ENCODE measurements at places on chromosomes 4 and X. TPM values are rescaled to one million over a fixed set of nuclear protein-coding genes. Genes with fewer than 3 reads are reported as not detected.

NLGN4X gene
- 0.08 TPM for total RNA-seq

MCUB gene
- total RNA-seq, result 98.1 TPM

XPNPEP2 gene
- total RNA-seq, result 0.16 TPM

PTCHD1 gene
- not detected for total RNA-seq

GRCh38 chr4:56388306-56388705 is 1.0 kb upstream of the AASDH start:
- no peak for DNase-seq

- no peak for DNase-seq
Observed at GRCh38 chr4:107034996-107035818, 906 bp downstream of the DKK2 start.

DNA sequence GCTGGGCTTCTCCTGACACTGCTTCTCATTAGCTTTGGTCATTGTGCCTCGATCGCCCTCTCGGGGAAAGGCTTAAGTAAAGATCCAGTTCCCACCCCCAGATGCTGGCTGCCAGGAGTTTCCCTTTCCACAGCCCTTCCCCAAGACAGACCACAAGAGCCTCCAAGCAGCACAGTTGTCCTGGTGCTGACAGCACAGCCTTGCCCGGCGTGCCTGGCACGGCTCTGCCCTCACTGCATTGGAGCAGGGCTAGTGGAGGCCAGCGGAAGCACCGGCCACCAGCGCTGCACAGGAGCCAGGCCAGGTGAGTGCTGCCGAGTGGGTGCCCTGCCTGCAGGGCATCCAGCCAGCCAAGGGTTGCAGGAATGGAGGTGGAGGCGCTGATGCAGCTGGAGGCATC is 9.7 kb upstream of the MSANTD1 start:
- DNase-seq, result no peak

DNA sequence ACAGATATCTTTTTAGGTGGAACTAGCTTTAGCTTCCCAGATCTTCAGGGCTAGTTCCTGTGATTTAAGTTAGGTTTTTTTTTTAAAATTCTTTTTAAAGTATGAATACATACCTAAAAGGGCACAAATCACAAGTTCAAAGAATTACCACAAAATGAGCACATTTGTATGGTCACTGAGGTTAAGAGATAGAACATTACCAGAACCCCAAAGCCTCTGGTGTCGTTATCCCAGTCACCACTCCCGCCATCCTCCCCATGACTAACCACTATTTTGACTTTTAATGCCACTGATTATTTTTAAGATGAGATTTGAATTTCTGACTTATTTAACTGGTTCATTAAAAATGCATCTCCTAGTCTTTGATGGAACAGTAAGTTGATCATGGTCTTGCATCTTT is 5.4 kb downstream of the PGK1 start:
- DNase-seq, result no peak

DNA sequence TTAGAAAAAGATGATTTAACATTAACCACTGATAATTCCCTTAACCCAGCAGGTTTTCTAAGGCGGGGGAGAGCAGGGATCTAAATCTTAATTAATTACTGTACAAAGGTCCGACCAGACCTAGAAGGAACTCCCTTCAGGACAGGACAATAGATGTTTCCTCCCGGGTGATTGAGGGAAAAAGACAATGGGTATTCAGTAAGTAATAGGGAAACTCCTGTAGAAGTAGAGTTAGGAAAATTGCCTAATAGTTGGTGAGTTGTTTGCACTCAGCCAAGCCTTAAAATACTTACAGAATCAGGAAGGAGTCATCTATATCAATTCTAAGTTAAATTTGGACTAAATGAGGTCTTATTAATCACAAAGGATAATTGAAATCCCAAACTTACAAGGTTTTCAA is 5.8 kb upstream of the SRD5A3 start:
- no peak for DNase-seq

DNA sequence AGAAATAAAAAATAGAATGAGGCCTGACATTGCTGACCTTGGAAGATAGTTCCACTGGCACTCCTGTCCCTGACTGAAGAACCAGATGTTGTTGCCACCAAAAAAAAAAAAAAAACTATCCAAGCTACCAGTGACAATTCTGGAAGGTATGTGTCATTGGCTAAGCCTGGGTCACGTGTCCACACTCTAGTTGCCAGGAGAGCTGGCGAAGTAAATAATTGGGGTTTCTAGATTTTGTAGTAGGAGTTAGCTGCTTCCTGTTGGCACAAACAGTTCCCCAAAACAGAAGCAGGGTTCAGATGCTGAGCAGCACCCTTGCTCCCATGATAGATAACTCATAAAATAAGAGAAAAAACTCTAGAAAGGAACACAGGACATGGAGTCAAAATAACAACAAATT is 20.5 kb downstream of the MND1 start:
- DNase-seq, result no peak

DNA sequence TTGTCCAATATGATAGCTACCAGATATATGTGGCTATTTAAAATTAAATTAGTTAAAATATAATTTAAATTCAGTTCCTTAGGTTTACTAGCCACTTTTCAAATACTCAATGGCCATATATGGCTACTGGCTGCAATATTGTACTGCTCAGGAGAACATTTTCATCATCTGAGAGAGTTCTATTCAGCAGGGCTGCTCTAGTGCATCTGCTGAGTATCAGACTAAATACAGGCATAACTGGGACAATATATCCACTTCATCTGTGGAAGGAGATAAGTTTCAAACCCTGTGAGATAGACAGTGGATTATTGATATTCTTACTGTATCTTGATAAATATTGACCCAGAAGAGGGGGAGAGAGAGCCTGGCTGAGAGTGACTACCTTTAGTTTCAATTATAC is 240.1 kb upstream of the ANKRD50 start:
- no peak for DNase-seq

- DNase-seq, result no peak
Observed at GRCh38 chrX:106692425-106693065, 34.0 kb upstream of the RNF128 start.
